ENCODE measurements at places on chromosomes 1 and 21.
A peak's percentile ranks its signal among the peaks of the same experiment; 100 is the strongest.

GRCh38 chr1:113091988-113092594, 19.1 kb downstream of the LRIG2 start:
- no peak for DNase-seq

- no peak for DNase-seq
Measured at GRCh38 chr1:57976216-57976615, 552.4 kb upstream of the DAB1 start.

DNA sequence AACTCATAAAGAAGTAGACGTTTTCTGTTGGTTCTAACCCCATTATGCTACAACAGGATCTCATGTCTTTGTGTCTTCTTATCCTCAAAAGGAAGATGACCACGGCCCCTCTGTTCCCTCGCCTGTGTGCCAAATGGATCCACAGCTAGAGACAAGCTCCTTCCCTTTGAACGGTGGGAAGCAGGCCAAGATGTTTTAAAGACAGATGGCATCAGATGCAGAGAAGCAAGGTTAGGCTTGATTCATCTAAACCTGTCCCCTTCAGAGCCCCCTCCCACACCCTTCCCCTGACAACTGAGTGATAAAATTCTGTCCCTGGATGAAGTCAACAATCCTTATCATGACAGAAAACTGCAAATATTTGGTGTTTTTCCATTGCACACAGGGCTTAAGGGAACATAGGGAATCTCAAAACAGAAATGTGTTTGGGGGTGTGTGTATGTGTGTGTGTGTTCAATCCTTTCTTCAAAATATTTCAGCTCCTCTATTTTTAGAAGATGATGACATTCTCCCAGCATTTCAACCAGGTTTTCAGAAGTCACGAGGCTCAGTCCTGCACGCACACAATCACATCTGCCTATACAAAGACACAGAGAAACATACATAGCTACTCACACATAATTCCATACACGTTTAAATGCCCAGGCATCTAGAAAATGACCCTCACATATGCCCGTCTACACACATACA, 27.8 kb upstream of the FMOD start:
- no peak for DNase-seq

- no peak for DNase-seq
Measured at GRCh38 chr1:236164273-236164672, 21.9 kb downstream of the GPR137B start.

DNA sequence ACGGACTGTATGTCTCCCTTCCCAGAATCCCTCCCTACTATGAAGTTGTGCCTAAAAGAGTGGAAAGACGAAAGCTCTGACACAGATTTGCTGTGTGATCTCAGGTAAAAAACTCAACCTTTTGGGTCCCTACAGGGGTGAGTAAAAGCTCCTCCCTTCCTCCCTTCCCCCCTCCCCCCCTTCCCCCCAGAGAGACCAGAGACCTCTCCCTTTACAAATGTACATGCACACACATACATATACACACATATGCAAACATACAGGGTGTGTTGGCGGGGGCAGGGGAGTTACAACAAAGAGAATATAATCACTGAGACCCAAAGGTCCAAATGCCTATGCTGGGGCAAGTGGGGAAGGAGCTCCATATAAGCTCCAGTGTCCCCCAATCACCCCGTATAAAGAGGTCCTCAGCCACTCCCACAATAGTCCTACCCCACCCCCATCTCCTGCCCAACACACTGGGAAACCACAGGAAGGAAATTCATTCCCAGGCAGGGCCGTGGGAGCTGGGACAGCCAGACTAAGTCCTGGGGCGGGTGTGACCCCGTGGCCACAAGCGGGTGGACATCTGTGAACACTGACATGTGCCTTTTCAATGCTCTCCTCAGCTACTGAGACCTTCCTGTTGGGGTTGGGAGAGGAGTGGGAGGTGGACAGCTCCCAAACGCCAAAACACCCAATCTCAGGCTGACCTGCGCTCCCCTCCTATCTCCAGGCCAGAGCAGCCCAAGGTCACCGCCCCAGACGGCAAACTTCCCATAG, 2.0 kb downstream of the MEF2D start:
- DNase-seq, result no peak

GRCh38 chr1:244022311-244022710, 28.8 kb upstream of the ZBTB18 start:
- DNase-seq, result no peak

DNA sequence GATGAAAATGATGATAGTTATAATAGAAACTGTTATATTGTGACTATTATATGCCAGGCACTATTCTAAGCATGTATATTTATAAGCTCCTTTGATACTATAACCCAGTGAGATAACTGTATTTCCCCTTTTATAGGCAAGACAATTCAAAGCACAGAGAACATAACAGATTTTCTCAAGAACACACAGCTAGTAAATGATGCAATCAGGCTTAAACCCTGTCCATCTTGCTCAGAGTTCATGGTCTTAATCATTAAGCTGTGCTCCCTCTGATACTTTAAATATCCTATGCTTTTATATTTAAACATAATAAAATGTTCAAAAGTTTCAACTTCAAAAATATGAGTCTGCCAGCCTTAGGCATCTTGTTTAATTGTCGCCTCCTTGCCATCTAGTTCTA, 88.6 kb downstream of the PHTF1 start:
- no peak for DNase-seq

GRCh38 chr1:29851691-29852090, 615.4 kb downstream of the PTPRU start:
- DNase-seq, result no peak

DNA sequence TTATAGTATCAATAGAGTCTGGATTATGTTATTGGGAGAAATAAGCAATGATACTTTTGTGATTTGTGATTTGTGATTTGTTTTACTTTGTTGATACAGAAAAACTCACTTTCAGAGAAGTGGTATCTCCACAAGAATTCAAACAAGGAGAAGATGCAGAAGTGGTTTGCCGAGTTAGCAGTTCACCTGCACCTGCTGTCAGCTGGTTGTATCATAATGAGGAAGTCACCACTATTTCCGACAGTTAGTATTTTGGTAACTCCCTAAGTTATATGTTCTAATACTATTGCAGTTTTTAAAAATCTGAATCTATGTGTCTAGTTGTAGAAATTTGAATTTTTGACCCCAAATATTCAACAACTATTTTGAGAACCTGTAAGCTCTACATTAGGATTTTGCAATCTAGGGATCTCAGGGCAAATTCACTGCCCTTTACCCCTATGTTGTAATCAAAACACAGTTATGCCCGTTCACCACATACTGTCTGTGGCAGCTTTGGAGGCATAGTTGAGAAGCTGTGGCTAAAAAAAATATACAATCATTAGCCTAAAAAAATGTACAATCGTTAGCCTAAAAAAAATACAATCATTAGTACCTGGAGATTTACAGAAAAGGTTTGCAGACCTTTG, 288.1 kb downstream of the NCAM2 start:
- DNase-seq, result no peak

- DNase-seq, result no peak
Measured at GRCh38 chr1:235246022-235246948, 81.7 kb downstream of the ARID4B start.

DNA sequence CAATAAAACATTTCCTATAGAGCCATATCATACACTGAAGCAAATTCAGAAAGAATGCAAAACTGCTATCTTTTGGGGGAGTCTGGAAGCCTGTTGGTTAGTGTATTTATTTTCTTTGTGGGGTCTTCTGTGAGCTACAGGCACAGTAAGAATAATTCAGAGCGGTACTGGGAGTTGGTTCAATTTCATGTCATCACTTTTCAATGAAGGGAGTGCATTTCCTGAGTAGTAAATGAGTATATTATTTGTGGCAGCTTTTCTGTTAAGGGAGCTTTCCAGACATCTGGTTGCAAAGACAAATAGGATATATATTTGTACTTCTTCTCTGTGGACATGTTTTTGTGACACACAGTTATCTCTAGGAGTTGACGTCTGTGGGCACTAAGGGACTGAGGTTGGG, 130.6 kb downstream of the HUNK start:
- no peak for DNase-seq

DNA sequence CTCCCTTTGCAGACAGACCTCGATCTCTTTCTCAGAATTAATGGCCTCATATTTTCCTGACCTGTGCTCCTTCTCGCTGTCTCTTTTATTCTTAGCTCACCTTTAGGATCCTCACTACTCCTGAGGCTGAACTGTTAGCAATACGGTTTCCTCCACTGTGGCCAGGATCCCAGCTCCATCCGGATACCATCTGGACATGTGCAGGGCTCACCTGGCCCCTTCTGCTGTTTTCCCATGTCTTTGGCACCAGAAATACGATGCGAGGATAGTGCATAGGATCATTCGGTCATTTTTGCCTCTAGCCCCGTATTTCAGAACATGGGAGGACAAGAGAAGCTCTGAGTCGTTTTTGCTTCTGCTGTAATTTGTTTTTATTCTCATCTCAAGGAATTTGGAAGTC, 108.5 kb upstream of the KIF26B start:
- no peak for DNase-seq

- DNase-seq, result no peak
Measured at GRCh38 chr1:172344444-172344843, 76.0 kb upstream of the C1orf105 start.

DNA sequence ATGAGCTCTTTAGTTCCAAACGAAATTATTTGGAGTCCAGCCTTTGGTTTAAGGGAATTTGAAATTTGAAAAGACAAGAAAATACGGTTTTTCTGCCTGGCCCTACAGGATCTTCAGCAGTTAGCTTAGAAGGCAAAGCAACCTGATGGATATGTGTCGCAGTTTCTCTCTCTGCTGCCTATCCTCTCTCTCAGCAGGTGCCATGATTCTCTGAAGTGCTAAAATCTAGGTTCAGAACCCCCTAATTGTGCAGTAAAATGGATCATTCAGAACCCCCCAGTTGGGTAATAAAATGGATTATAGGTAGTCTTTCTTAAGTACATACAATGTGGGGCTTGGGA, 446 bp upstream of the DEPDC1 start:
- DNase-seq, result no peak

DNA sequence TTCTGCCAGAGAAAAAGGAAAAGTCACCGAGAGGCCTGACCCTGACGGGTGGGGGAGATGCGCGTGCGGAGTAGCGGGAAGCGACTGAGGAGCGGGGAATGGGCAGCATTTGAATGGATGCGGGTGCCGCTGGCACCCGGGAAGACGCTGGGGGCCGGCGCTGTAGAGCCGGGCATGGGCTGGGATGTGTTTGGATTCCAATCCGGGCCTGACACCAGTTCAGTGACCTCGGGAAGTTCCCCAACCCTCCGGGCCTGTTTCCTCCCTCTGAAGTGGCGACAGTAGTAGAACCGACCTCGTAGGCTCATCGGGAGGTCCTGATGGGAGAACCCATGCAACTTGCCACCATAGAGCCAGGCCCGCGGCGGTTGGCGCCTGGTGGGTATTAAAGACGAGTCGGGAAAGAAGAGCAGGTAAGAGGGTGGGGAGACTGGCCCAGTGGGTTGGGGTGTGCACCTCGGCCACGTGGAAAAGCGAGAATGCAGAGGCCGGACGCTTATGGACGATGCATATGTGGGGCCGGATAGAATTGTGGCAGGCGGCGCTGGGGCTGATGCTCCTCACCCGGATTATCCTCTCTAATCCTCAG, 642 bp upstream of the SLC16A1 start:
- no peak for DNase-seq

- DNase-seq, result no peak
Measured at GRCh38 chr21:39637197-39637970, 24.6 kb downstream of the B3GALT5 start.

- no peak for DNase-seq
Measured at GRCh38 chr1:231016234-231016633, 23.8 kb downstream of the FAM89A start.

DNA sequence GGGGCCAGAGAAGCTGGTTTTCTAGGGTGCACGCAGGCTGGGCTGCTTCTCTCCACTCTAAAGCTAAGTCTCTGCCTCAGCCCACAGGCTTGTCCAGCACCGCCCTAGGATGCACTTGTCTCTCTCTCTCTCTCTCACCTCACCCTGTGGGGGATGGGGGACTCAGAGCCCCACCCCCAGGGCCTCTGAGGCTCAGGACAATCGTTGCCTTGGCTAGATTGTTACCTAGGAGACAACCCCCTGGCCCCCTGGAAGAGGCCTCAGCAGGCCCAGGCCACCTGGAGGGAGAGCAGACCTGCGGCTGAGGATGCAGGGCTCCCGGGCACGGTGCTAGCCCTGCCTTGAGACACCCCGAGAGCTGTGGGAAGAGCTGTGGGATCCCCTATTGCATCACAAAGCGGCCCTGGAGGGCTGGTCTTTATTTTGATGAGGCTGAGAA, at the start of gene ACTRT2:
ACTRT2 (plus strand) TSS at position 235 of the 439 bp plus-strand sequence. CDS start 220 bp downstream, outside the sequence.
- DNase-seq, result no peak

- DNase-seq, result peak; percentile 65
Measured at GRCh38 chr1:112718691-112719418, 3.7 kb upstream of the PPM1J start.

DNA sequence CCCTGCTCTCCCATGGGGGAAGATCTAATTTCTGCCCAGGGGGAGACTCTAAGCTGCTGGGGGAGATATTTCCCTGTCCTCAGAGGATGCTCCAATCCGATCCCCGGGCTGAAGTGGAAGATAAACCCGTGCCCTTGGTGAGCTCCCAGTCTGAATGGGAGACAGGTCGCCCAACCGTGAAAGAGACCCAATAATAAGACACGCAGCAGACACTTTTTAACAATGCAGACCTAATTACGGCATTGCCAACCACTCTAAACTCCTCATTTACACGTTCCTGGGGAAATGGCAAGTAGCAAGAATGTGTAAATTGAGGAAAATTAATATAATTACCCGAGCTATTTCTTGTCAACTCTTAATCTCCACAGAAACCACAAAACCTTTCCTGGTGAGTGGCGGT, 48.7 kb upstream of the ACTL8 start:
- no peak for DNase-seq

DNA sequence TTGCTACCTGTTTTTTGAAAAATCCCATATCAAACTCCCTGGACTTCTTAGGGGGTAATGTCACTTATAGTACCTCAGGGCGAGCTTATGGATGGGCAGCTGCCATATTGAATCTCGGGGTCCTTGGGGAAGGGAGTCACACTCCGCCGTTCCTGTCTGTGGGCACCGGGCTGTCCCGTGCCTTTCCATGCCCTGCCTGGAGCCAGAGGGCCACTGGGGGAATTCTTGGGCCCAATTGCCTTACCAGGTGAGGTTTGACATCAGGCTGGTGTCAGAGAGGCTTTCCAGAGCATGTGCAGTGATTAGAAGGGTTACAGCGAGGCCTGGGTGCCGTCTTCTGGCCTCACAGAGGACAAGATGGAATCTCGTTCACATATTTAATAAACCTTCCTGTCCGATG, 28.8 kb downstream of the QSOX1 start:
- DNase-seq, result no peak

DNA sequence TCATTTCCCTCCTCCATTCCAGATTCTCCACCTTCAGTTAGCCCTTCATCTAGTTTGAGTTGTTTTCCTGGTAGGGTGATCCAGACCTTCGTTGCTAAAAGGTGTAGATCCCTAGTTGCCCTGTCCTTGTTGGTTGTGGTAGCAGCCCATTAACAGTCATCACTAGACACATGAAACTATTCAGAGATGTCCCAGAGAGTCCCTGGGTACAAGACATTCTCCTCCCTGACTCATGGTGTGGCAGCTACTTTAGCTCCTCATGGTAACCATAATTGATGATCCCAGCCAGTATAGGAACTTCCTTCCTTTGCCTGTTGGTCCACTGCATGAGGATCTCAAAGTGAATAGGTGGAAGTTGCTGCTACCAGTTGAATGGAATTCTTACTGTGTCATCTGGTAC, 6.0 kb upstream of the SH2D2A start:
- no peak for DNase-seq

- no peak for DNase-seq
Measured at GRCh38 chr1:77972080-77972479, 6.8 kb downstream of the FUBP1 start.
